Hematopoietic multipotent progenitor cell treated with erythropoietin and hydrocortisone succinate and interleukin-3 and kit ligand, for 15 days (in vitro differentiated cells): ENCODE measurements at places on chromosomes 4 and X.

DNA sequence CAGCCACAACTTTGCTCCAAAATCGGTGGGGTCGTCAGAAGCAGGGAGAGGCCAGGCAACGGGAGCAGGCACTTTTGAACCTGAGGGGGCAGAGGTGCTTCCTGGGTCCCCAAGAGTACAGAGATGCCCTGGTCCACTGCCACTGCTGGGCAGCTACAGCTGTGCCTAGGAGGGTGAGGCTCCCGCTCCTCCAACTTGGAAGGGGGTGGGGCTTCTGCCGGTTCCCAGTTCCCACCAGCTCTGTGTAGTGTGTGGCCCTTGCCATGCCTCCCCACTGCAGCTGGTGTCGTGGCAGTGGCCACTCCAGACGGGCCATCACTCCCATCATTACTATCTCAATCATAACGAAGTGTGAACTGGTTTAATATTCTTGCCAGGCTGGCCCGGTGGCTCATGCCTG, 1496.3 kb downstream of the PCDH7 start:
- DNase-seq: no peak

DNA sequence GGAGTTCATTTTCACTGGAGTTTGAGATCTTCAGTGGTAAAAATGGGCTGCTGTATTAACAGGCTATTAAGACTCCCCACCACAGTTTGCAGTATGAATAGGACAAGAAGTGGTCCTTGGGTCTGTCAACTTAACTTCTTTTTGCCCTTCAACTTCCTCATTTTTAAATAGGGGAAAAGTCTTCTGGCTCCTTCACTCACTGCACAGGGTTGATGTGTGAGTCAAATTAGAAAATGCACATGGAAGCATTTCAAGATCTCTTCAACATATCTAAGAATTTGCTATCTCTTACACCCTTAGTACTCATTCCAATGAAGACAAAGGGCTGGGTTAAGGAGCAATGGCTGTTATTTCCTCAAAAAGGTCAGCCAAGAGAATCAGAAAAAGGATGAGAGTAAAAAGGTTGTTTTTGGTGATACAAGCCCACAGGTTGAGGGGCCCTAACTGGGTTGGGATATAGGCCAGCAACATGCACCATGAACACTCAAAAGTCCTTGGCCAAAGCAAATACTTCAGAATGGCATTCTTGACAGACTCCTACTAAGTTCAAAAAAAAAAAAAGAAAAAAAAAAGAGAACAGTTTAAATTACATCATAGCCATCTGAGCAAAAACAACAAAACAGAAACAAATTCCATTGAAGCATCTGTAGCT, 13.4 kb downstream of the PDE5A start:
- no peak for DNase-seq

DNA sequence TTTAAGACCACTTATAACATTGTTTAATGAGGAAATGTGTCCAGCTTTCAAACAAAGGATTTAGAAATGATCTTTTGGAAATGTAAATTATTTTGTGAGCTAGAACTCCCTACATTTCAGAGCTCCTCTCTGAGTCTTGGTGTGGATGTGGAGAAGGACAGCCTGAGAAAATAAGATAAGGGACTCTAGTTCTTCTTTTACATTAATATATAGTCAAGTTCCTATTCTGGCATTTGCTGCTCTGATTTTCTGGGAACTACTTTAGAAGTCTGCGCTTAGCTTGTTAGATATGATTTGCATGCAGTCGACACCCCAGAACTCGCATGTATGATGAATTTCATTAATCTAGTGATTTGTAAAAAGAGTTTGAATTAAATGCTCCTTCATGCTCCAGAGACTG, 45.5 kb downstream of the TSPAN7 start:
- no peak for DNase-seq

DNA sequence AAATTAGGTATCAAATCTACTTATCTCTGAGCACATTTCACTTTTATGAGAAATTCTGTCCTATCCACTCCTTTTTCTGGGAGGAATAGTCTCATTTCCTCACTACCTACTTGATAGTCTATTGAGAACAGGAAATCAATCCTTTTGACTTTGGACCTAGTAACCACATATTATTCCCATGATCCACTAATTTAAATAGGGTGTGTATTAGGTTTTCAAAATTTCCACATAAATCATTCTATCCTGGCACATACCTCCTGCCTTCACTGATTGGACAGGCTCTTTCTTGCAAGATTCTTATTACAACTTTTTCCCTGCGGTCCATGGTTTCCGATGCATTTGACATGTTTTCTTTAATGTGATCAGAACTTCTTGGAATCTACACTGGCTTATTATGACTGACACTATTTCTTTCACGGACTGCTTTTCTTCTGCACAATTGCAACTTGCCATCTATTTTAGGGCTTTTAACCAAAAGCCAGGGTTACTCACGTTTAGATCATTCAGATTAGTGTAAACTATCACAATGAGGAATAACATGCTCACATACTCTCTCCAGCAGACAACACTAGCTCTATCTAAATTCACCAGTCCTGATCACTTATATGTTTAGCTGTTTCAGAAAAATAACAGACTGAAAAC, 419.9 kb upstream of the SLIT2 start:
- DNase-seq: no peak

GRCh38 chr4:22179124-22179874, 230.7 kb upstream of the KCNIP4 start:
- no peak for DNase-seq

DNA sequence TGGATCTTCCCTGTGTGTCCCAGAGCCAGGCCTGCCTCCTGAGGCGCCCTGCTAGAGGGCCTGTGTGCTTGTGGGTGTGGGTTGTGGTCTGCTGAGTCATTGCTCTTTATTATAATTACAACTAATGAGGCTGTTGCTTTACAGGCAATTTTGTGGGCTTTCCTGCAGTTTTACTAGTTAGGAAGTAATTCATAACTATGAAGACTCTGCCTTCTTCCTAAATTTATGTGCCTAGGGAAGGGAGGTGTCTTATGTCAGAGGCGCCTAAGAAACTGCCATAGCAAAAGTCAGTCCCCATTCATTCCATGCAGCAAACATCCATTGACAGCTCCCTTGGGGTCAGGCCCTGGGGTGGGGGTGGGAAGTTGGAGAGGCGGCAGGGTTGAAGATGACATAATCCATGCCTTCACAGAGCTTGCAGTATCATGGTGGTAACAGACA, 359.2 kb downstream of the IDS start:
- no peak for DNase-seq

DNA sequence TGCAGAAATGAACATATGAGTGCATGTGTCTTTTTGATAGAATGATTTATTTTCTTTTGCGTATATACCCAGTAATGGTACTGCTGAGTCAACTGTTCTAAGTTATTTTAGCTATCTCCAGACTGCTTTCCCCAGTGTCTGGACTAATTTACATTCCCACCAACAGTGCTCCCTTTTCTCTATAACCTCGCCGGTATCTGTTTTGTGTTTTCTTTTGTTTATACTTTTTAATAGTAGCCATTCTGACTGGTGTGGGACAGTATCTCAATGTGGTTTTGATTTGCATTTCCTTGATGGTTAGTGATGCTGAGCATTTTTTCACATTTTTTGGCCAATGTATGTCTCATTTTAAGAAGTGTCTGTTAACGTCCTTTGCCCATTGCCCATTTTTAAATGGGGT, 218.6 kb upstream of the KCNIP4 start:
- no peak for DNase-seq

GRCh38 chr4:112172180-112172579, 26.9 kb downstream of the FAM241A start:
- DNase-seq: no peak

- DNase-seq: no peak
Observed at GRCh38 chr4:17667253-17667652, 52.8 kb downstream of the MED28 start.

DNA sequence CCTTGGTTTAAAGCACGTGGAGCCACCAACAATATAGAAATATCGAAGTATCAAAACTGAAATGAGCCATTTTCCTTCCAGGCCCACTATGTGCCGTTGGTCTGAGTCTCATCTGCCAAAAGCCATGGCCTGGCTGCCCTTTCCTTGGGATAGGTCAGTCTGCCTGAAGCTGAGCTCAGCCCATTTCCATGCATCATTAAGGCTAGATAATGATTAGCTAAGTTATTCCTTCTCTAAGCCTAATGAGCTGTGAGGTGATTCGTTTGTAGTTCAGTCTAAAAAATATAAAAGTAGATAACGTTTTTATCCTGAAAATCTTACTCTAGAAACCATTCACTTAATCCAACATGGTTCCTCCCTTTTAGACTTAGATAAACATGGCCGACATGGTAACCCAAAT, 936.2 kb upstream of the LCORL start:
- DNase-seq: no peak

- DNase-seq: no peak
Observed at GRCh38 chrX:139008185-139008584, 296.7 kb upstream of the FGF13 start.

GRCh38 chr4:173748353-173748752, 218.3 kb upstream of the HAND2 start:
- DNase-seq: no peak

- DNase-seq: no peak
Observed at GRCh38 chr4:77310931-77311330, 153.9 kb downstream of the CCNG2 start.

GRCh38 chr4:24683116-24683515, 98.8 kb upstream of the DHX15 start:
- no peak for DNase-seq

DNA sequence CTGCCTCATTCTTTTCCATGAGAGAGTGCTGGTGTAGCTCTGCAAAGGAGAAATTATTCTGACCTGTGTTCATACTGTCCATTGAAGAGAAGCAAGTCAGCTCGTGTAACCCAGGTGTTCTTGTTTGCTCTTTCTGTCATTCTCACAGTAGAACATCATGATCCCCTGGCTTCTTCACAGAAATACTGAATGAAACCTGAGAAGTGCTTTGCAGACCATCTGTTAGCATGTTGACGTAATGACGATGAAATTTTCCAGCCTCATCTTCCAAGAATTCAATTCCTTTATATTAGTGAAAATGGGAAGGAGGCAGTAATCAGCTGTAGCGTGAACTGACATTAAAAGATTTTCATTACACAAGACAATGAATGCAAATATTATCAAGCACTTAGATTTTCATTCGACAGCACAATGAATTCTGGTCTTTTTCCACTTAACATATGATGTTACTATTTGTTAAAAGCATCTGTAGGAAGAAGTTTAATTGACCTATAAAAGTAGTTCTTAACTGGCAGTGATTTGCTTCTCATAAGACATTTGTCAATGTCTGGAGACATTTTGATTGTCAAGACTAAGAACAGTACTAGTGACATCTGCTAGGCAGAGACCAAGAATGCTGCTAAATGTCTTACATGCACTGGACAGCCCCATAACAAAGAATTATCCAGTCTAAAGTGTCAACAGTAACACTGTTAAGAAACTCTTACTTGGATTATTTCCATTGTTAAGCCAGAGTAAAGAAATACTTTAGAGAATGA, 246.3 kb downstream of the BANK1 start:
- DNase-seq: no peak

- no peak for DNase-seq
Observed at GRCh38 chrX:129597905-129598304, 56.9 kb downstream of the APLN start.

DNA sequence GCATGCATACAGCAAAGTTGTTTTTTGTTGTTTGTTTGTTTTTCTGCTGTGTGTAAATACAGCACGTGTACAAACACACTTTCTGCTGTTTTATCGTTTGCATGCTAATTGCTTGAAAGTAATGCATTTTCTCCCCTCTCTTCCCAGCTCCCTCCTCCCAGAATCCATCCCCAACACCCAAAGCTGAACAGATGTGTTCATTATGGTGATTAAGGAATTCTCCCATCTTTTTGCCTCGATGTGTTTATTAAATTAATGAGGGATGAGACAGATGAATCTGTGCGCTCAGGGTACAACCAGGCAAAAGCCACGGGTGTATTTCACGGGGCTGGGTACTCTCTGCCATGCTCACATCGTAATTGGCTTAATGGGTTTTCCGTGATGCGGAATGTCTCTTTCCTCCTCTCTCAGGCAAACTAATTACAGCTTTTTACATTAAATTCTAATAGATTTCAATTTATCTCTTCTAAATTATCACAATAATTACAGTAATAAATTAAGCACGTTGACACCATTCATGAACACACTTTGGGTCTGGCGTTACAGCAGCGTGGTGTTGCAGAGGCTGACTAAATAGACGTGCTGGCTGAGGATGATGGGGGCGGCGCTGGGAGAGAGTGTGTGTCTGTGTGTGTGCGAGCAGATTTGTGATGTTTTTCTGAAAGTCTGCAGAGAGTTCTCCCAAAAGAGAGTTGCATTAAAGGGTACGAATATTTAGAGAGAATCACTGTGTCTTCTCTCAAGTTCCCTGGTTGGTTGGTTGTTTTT, 117.7 kb downstream of the CRLF2 start:
- DNase-seq: no peak

GRCh38 chr4:179125870-179126269, 1683.6 kb upstream of the AGA start:
- DNase-seq: no peak

DNA sequence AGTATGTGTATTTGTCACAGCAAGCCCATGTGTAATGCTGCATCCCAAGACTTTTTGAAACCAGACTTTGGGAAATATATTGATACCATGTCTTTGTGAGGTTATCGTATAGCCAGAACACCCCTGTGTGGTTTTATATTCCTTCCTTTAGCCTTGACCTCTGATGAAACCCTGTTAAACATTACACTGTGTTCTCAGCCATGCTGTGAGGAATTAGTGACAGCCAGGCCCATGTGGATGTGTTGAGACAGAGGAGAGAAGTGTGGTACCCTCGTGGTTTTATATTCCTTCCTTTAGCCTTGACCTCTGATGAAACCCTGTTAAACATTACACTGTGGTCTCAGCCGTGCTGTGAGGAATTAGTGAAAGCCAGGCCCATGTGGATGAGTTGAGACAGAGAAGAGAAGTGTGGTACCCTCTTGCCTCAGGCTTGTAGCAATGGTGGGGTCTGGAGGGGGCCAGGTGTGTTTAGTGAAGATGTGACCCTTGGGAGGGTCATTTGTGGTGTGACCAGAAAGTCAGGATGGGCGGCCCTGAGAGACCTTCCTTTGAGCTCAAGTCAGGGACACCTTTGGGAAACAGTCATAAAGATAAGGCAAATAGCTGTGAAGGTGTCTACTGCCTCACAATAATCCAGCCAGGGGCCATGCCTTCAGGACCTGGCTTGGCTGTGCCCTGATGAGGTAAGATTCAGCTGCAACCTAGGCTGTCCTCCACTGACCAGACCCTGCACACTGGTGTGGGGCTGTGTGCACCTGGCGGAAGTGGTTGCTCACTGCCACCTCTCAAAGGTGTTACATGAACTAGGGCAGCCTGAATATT, 110.0 kb downstream of the IRF2 start:
- no peak for DNase-seq

- DNase-seq: no peak
Observed at GRCh38 chr4:12500409-12500808, 983.7 kb downstream of the RAB28 start.

GRCh38 chr4:164383358-164384220, 370.3 kb upstream of the SMIM31 start:
- no peak for DNase-seq

GRCh38 chr4:15145709-15146108, 143.4 kb downstream of the CPEB2 start:
- DNase-seq: no peak

- no peak for DNase-seq
Observed at GRCh38 chr4:84985952-84986351, 19.5 kb upstream of the WDFY3 start.

- no peak for DNase-seq
Observed at GRCh38 chr4:4560642-4561041, 18.8 kb upstream of the STX18 start.

GRCh38 chr4:156968479-156968984, 3.1 kb downstream of the PDGFC start:
- DNase-seq: peak; percentile 55
